ENCODE measurements at places on chromosomes 4 and X. TPM values are rescaled to one million over a fixed set of nuclear protein-coding genes. Genes with fewer than 3 reads are reported as not detected.

DNA sequence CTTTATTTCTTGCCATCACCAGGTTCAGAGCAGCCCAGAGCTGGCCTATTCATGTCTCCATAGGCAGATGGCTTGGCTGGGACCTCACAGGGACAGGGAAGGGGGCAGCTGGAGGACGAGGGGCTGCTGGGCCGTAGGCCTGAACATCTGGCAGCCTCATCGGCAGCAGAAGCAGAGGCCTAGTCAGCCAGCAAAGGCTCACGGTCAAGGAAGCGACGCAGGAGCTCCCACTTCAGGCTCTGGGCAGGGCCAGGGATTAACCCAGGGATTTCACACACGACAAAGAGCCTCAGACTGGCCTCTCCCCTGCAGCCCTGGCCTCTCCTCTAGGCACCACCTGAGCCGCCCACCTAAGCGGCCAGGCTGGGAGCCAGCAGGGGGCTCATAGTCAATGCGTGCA lies 46.0 kb upstream of the MAN2B2 start:
- DNase-seq, result peak; percentile 66

DNA sequence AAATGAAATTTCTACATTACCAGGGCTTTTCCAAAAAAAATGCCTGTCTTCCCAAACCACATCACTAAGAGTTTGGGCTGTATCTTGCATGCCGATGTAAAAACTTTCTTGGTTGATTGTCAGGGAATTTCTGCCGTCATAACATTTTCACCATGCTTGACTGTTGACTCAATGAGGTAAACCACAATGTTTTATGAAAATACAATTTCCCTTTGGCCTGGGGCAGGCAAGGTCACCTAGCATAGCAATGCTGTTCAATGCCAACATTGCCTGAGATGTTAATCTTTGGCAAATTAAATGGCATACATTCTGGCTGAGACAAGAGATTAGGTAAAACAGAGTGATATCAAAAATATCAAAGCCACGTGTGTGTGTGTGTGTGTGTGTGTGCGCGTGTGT lies 137.1 kb upstream of the TBL1X start:
- DNase-seq, result no peak

- no peak for DNase-seq
Observed at GRCh38 chr4:29704059-29704458, 1016.1 kb upstream of the PCDH7 start.

- peak; percentile 86 for DNase-seq
Observed at GRCh38 chr4:25953740-25954139, 39.7 kb downstream of the SMIM20 start.

The ATRX gene
- total RNA-seq, result 59.8 TPM

DNA sequence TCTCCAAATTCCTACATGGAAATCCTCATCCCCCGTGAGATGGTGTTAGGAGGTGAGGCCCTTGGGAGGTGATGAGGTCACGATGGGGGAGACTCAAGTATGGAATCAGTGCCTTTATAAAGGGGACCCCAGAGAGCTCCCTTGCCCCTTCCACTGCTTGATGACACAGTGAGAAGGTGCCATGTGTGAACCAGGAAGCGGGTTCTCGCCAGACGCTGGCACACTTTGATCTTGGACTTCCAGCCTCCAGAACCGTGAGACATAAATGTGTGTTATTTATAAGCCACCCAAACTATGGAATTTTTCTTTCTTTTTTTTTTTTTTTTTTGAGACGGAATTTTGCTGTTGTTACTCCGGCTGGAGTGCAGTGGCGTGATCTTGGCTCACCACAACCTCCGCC lies 237.6 kb downstream of the DHRSX start:
- DNase-seq, result no peak

The SPANXD gene
- total RNA-seq, result not detected

- DNase-seq, result peak; percentile 52
Observed at GRCh38 chrX:3216581-3217180, 129.8 kb downstream of the MXRA5 start.

GRCh38 chr4:93731456-93731855 lies 97.1 kb upstream of the ATOH1 start:
- peak; percentile 27 for DNase-seq

- DNase-seq, result no peak
Observed at GRCh38 chr4:68249434-68249833, 3.9 kb upstream of the TMPRSS11B start.

DNA sequence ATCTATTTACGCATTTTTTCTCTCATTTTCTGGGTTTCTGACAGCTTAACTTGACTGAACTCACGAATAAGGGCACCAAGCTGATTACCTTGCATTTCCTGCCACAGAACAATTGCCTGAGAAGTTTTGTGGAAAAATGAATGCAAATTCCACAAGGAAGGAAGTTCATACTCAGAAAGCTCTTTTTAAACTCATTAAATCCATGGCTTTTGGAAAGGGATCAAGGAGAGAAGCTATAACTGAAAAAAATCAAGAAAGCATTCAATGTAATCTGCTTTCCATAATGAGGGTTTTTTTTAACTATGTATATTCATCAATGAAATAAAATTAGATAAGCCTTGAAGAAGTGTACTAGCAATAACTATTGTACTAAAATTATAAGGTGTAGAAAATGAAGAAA lies 252.5 kb downstream of the GPM6A start:
- DNase-seq, result no peak

- no peak for DNase-seq
Observed at GRCh38 chr4:141306331-141306730, 85.6 kb downstream of the ZNF330 start.

DNA sequence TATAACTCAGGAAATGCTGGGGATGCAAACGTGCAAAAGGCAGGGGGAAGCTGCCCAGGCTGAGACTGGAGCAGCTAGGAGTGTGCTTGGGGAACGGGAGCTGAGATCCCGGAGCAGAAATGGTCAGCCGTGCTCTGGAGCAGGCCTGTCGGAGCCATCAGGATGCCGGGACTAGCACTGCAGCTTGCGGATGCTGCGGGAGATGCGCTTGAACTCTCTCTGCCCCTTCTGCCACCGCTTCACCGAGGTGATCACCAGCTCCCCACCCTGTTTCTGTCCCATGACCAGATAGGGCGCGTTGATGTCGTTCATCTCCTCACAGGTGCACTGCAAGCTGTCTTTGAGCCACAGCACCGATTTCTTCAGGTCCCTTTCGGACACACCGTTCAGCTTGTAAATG lies 7.6 kb downstream of the SFRP2 start:
- no peak for DNase-seq

GRCh38 chrX:71489540-71489939 lies 43.4 kb upstream of the OGT start:
- no peak for DNase-seq

- peak; percentile 65 for DNase-seq
Observed at GRCh38 chr4:165464813-165465381, 86.1 kb downstream of the CPE start.

DNA sequence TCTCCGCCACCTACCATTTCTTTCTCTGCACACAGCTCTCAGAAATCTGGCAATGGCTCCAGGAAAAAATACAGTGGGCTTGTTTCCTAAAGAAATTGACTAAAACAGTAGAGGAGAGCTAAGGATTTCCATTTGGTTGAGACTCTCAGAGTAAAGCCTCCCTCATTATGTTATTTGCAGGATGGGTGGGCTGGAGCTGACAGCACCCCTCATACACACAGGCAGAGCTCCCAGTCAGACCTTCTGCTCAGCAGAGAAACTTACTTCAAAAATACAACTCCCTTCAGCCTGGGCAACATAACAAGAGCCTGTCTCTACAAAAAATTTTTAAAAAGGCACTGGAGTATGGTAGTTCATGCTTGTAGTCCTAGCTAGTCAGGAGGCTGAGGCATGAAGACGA lies 44.9 kb downstream of the ENPEP start:
- no peak for DNase-seq

DNA sequence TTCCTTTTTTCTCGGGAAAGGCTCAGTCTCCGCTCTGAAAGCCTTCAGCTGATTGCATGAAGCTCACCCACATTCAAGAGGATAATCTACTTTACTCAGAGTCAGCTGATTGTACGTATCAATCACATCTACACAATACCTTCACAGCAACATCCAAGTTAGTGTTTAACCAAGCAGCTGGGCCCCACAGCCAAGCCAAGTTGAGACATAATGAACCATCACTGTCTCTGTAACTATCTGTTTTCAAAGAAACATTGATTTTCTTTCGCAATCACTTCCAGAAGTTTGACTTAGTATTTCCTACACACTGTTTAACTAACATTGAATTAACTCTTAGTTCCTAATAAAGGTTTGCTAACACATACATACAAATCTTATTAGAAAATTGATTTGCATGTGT lies 40.3 kb downstream of the RWDD4 start:
- peak; percentile 18 for DNase-seq

DNA sequence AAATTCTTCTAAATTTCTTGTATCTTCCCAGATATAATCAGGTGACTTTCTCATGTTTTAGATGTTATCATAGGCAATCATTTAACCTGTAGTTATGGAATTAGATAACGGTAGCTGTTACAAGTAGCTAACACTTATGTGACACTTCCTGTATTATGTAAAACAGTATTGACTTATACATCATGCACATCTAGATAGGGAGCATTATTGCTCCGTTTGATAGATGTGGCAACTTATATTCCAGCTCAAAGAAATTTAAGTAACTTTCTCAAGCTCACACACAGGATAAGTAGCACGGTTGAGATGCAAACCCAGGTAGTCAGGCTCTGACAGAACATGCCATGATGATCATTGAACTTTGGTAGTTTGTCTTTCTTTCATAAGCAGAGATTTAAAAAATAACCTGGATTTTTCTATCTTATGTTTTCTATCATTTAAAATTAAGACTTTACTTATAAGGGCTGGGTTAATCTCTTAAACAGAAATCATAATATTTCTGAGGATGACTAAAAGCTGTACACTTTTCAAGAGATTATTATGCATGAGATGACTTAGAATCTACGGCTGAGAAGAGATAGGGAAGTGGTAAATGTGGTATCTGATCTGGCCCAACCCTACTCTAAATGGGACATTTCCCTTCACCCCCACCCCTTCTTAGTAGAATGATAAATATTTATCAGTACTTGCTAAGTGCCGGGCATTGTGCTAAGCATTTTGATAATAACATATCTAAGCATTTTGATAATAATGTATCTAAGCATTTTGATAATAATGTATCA lies 69.1 kb upstream of the HPGD start:
- no peak for DNase-seq

- DNase-seq, result no peak
Observed at GRCh38 chrX:50567636-50568035, 97.0 kb upstream of the DGKK start.

The USP27X gene
- total RNA-seq, result 1.5 TPM

DNA sequence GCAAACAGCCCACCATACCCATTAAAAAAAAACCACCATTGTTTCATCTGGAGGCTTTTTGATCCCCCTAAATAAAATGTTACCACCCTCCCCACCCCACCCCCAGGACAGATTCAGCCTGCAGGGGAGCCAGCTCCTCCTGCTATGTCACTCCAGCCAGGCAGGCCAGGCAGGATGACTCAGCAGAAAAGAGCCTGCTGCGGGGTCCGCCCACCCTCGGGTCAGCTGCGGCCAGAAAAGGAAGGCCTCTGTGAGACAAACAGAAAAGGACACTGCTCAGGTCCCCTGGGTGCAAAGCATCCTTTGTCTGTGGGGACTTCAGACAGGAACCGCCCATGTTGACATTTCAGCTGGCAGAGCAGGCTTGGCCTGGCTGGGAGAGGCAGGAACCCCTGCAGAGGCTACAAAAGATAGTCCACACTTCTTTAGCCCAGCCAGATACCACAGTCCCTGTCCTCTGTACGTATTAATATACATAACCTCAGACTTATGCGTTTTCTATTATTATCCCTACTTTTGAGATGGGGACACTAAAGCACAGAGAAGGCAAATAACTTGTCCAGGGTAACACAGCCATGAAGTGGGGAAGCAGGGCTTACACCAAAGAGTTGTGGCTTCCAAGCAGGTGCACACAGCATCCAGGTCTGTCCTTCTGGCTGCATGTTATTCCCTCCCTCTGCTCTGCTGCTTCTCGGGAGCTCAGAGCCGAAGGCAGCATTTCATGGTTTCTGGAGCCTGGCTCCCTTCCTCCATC lies 147.7 kb downstream of the CPEB2 start:
- DNase-seq, result peak; percentile 82

GRCh38 chr4:8182858-8183725 lies 16.0 kb upstream of the SH3TC1 start:
- peak; percentile 76 for DNase-seq

GRCh38 chr4:1775731-1776500 lies 17.2 kb upstream of the FGFR3 start:
- DNase-seq, result no peak

- DNase-seq, result no peak
Observed at GRCh38 chr4:131063878-131064277, 1967.9 kb downstream of the C4orf33 start.

DNA sequence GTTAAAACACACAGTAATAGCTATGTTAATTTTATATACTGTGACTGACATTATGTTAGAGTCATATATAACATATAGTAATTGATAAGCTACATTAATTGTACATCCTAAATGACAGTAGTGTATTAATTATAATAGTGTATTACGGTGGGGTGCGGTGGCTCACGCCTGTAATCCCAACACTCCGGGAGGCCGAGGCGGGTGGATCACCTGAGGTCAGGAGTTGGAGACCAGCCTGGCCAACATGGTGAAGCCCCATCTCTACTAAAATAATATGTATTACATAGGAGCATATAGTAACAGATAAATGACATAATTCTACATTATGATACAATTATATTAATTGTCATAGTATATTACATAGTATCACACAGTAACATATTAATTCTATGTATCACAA lies 12.2 kb downstream of the ASMTL start:
- no peak for DNase-seq

The TMEM150C gene
- 3.3 TPM for total RNA-seq

The CENPVL1 gene
- total RNA-seq, result not detected

The PRDM8 gene
- total RNA-seq, result 4.7 TPM

The GPM6B gene
- total RNA-seq, result 16.8 TPM

- DNase-seq, result peak; percentile 50
Observed at GRCh38 chrX:135340831-135341230, 31.6 kb downstream of the ETDC start.

DNA sequence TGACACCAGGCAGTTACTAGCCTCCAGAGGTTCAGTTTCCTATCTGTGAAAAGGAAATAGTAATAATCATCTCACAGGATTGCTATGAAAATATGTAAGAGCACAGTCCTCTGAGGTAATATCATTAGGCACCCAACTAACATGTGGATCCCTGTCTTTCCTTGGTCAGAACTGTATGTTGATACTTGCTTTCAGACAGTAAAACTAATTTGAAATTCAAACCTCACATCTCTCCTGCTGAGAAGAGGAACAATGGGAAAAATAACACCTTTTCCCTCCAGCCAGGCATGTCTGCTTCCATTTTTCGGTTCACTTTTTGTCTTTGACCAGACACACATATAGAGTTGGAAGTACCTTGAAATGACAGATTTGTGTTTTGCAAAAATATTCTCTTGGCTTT lies 262.7 kb downstream of the IL15 start:
- no peak for DNase-seq

DNA sequence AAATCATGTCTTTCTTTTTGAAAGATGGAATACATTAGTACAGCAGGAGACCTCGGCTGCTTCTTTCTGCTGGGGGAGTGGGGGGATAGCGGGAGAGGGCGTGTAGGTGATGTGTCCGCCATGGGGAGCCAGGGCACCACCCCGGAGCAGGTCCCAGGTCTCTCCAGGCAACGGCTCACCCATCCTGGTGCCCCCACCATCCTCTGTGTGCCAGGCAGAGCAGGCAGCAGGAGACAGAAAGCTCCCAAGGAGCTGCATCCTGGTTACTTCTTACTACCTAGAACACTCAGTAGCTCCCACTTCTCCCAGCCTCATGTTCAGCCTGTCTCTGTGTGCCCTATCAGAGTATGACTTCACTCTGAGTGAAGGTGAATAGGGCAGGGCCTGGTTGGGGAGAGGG lies 23.6 kb downstream of the TNIP2 start:
- DNase-seq, result no peak

- no peak for DNase-seq
Observed at GRCh38 chrX:20364238-20364637, 97.5 kb upstream of the RPS6KA3 start.

Data from muscle of leg (tissue), 16 donors.